Stimulated activated CD4-positive, alpha-beta T cell treated with anti-CD3 and anti-CD28 coated beads, Interleukin-1b, Interleukin-23, amount 100 ng/mL, for 1 hour (primary cell): ENCODE measurements at places on chromosomes 6 and 20.

DNA sequence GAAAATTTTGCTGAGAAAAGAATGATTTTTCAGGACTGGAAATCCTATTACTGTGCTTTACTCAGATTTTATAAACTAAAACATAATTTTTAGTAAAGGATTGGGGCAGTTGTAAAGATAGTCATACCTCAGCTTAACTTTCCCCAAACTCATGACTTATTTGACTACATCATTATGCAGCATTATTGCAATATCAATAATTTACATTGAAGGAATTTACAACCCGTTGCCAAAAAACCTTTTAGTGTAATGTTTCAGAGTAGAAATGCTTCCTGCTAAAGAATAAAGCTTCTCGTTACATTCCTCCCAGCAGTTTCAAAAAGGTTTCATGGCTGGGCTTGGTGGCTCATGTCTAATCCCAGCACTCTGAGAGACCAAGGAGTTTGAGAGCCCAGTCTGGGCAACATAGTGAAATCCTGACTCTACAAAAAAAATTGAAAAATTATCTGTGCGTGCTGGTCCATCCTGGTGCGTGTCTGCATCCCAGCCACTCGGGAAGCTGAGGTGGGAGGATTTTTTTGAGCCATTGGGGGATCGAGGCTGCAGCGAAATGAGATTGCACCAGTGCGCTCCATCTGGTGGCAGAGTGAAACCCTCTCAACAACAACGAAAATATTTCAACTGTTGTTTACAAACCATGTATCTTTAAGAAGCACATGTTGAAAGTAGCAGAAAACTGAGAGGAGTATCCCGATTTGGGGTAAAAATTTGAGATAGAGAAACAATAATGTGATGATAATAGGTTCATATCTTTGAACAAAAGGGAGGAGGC lies 4.4 kb downstream of the AMD1 start:
- no peak for DNase-seq

DNA sequence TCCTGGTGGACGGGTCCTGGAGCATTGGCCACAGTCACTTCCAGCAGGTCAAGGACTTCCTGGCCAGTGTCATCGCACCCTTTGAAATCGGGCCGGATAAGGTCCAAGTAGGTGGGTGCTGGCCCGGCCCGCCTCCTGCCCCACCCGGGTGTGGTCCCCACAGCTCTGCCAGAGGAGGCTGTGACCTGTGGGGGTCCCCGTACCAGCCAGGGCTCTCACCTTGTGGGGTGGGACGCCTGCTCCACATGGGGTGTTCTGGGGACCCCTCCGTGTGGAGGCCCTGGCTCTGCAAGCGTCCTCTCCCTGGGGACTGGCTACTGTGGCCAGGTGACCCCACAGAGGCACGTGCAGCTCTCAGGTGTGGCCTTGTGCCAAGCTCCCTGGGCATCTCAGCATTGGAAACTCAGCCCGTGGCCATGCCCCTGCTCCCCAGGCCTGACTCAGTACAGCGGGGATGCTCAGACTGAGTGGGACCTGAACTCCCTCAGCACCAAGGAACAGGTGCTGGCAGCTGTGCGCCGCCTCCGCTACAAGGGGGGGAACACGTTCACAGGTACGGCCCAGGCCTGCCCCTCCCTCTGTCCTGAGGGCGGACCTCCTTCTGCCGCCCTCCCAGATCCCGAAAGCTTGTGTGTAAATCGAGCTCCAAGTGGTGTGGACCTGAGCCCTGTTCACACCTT lies 14.7 kb downstream of the COL20A1 start:
- no peak for DNase-seq

GRCh38 chr6:37207903-37208456 lies 38.0 kb downstream of the PIM1 start:
- peak; percentile 83 for DNase-seq

DNA sequence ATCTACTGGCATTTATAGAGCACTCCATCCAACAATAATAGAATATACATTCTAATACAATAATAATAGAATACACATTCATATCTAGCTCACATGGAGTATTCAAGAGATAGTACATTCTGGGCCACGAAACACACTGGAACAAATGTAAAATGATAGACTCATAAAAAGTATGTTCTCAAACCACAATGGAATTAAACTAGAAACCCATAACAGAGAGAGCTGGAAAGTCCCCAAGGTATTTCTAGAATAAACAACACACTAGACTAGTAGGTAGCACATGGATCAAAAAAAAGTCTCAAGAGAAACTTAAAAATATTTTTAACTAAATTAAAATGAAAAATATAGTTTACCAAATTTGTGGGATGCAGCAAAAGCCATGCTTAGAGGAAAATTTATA lies 9.1 kb upstream of the TP53TG5 start:
- DNase-seq, result no peak

GRCh38 chr20:12201289-12201991 lies 283.7 kb downstream of the BTBD3 start:
- no peak for DNase-seq

GRCh38 chr20:25548613-25549086 lies 36.7 kb downstream of the NINL start:
- DNase-seq, result no peak

GRCh38 chr6:31004794-31005193 lies 5.5 kb upstream of the MUC22 start:
- DNase-seq, result no peak

DNA sequence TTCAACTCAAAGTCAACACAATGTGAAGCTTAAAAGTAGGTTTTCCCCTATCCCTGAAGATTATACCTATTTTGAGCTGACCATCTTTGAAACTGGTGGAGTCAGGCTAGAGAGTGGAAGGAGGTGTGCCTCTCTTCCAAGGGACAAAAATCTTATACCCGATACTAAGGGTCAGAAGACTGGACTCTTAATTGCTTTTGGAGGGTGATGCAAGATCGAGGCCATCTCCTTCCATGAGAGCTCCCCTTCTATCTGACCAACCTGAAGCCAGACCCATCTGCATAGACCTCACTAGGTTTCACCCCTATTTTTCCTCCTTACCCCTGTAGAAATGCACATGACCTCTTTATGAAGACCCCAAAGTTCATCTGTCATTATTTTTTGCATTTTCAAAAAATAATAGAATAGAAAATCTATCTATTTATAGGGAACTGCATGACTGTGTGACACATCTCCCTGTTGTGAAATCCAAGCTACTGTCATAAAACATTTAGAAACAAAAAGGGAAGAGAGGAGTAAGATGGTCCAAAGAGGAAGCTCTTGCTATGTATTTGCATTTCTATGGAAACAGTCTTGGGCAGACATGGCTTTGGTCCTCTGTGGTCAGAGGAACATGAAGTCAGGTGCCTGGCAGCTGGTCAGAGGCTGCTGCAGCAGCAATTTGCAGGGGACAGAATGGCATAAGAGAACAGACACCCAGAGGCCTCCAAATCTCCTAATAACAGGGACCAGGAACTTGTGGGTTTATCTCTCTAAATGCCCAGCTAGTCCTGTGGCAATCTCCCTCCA lies 349.2 kb downstream of the MAFB start:
- DNase-seq, result no peak

DNA sequence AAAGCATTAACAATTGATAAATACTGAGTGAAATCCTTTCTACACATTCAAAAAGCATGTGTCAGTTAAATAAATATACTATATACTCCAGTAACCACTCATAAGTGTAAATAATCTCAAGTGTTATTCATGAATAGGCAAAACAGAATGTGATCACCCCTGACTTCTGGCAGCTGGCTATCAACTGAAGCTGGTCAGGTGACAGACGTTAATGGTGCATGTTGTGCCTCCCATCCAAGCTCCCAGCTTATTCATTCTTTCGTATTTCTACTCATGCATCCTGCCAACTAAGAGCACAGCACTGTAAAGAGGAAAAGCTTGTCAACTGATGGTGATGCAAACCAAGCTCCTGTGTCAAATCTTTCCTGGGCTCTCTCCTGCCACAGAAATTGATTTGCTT lies 7.7 kb downstream of the PSMB1 start:
- no peak for DNase-seq

DNA sequence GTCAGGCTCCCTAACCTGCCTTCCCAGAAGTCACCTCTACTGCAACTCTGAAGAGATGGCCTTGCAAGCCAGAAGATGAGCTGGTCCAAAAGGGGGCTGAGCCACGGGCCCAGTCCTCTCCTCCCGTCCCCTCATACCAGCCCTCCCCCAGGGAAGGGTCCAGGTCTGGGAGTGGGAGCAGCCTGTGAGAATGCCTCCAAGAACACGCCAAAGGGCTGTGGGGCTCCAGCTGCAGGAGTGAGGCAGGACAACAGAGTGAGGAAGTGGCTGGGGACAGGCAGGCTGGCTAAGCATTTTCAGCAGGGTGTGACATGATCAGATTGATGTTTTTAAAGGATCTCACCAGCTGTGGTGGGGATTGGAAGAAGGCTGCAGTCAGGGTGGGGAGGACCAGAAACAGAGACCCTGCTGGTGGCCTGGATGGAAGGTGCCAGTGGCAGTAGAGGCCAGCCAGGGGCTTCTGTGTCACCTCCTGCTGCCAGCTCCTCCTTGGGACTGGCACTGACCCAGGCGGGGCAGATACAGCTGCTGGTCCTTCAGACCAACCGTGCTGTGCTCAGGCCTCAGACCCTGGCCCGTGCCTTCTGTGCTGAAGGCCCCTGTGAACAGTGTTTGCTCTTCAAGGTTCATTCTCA lies 257.6 kb downstream of the NRN1 start:
- no peak for DNase-seq

DNA sequence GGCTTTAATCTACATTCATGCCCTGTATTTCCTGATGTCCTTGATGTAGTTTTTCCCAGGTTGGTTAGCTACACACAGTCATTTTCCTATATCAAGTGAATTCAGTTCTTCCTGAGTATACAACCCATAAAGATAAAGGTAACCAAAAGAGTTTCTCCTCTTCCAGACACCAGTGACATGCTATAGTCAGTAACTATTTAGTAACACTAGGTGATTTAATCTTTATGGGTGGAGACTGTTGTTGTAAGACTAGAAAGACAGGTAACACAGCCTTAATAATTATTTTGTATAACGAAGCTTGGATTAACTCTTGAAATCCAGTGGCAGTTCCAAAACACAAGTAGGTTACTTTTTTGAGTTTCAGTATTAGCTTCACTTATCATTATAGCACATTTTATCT lies 17.6 kb downstream of the MCUR1 start:
- DNase-seq, result no peak

GRCh38 chr6:116111552-116112528 lies 11.2 kb downstream of the NT5DC1 start:
- DNase-seq, result no peak

GRCh38 chr6:147691446-147691845 lies 183.0 kb downstream of the SAMD5 start:
- DNase-seq, result no peak
